ENCODE measurements at places on chromosomes 6 and 20. TPM values are rescaled to one million over a fixed set of nuclear protein-coding genes. Genes with fewer than 3 reads are reported as not detected.
A peak's percentile ranks its signal among the peaks of the same experiment; 100 is the strongest.

Gene CPXM1
- total RNA-seq: 32.1 TPM

Gene WFDC12
- total RNA-seq: not detected

Gene GPR63
- 2.4 TPM for total RNA-seq

Gene OR2H2
- total RNA-seq: not detected

Gene BEND6
- 4.9 TPM for total RNA-seq

GRCh38 chr20:61510778-61511330 is 258.8 kb downstream of the CDH4 start:
- no peak for DNase-seq

DNA sequence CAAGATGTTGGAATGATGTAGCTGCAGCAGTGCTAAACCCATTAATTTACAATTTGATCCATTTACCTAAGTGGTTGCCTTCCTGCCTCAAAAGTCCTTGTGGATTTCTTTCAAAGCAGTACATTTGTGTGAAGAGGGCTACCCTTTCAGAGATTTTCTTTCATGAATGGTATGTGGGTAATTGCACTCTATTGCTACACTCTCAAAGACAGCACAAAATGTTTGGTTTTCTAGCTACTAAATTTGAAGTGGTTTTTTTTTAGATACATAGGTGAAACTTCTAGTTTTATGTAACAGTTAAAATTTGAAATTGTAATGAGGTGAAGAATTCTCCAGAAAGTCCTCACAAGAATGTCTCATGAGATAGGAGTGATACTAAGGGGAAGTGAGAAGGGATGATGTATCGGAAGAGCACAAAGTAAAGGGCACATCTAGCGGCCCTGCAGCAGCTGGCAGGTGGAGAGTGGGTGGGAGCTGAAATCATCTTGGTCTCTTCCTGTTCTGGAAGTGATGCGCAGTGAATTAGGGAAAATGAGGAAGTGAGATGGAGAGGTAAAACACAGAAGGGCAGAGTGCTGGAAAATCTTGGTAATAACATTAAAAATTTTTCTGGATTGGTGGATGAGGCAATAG is 236.8 kb upstream of the MAN1A1 start:
- DNase-seq: no peak

DNA sequence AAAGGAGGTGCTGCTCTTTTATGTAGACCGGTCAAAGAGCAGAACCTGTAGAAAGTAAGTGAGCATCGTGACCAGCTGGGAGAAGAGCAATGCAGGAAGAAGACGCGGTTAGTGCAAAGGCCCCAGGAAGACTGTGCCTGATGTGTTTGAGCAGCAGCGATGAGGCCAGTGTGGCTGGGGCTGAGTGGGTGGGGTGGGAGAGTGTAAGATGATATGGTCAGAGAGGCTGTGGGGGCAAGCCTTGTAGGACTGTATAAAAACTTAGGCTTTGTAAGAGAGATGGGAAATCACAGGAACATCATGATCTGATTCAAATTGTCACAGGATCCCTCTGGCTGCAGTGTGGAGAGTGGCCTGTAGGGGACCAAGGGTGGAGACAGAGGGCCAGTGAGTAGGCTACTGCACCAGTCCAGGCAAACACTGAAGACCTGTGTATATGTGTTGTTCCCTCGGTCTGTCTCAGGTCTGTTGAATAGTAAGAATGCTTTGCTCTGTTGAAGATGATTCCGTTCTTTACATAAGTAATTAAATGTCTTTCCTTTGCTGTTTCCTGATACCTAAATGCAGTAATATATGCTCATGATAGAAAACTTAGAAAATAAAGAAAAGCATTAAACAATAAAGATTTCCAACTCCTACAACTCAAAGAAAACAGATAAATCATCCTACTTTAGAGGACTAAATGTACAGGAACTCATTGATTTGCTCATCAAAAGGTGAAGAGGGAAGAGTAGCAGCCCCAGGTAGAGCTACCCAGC is 23.6 kb upstream of the WFDC2 start:
- DNase-seq: no peak

- DNase-seq: no peak
These were observed 67.9 kb upstream of the BMP5 start for GRCh38 chr6:55943329-55943728.

- DNase-seq: no peak
These were observed 53.3 kb upstream of the TMEM181 start for GRCh38 chr6:158506601-158507000.

GRCh38 chr6:84332139-84333034 is 104.9 kb upstream of the CEP162 start:
- DNase-seq: no peak

- DNase-seq: no peak
These were observed 4.1 kb downstream of the GMNN start for GRCh38 chr6:24778878-24779277.

- no peak for DNase-seq
These were observed 185.4 kb downstream of the TRIM27 start for GRCh38 chr6:28738396-28738765.

DNA sequence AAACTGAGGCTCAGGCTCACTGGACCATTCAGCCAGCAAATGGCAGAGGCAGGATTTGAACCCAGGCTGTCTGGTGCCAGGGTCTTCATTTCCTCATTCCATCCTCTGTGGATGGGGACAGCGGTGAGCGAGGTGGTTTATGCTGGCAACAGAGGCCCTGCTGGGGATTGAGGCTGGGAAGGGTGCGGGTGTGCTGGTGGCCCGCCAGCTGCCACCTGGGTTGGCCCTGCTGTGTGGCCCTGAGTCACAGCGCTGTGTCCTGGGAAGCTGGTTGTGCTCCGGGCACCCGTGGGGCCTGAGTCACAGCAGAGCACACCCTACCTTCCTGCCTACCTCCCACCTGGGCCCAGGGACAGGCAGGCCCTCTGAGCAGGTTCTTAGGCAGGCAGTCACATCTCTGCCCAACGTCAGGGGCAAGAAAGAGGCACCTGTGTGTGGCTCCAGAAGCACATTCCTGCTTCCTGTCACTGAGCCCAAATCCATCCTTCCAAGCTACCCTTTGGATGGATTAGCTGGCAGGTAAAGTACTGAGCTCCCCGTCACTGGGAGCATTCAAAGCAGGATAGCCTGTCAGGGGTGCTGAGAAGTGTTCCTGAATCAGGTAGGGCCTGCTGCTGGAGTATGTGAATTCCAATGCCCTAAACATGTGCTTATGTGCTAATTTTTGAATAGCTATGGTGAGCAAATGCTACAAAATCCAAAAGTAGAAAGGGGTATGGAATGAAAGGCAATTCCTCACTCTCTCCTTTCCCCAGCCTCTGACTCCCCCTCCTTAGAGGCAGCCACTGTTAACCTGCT is 53.9 kb downstream of the CEBPB start:
- no peak for DNase-seq

DNA sequence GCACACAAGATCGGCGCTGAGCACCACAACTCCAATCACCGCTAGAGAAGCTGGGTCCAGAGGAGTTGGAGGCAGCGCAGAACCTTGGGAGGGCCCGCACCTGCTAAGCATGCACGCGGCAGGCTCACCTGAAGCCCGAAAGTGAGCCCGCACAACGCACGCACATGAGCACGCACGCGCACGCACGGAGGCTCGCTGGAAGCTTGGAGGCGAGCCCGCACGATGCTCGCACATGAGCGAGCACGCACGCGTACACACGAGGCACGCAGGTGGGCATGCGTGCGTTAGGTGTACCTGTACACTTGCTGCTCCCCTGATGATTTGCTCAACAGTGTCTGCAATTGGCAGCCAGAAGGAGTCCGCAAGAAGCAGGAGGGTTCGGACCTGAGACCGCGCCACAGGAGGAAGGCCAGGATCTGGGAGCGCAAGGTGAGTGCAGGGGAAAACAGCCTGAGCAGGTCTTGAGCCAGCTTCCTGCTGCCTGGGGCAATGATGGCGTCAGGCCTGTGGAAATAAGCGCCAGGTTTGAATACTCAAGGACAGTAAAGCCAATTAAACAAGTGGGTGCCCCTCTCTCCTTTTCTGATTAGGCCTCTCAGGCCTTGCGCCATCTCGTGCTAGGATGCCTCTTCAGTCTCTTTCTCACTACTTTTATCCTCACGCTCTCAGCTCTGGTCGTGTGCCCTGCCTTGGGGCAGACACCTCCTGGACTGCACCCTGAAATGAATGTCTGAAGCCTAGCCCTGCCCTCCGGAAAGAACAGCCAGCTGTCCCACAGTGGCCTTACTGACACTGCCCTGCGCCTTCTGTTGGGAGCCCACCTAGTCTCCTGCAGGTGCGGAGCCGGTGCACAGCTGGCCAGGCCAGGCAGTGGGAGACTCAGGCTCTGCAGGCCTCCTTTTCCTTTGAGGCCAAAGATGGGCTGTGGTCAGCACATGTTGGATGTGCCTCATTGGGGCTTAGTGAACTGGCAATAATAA is 340.4 kb downstream of the CDC5L start:
- no peak for DNase-seq

- no peak for DNase-seq
These were observed 67.6 kb upstream of the RIN2 start for GRCh38 chr20:19690462-19690861.

GRCh38 chr20:9146649-9147048 is 77.8 kb downstream of the PLCB4 start:
- no peak for DNase-seq

DNA sequence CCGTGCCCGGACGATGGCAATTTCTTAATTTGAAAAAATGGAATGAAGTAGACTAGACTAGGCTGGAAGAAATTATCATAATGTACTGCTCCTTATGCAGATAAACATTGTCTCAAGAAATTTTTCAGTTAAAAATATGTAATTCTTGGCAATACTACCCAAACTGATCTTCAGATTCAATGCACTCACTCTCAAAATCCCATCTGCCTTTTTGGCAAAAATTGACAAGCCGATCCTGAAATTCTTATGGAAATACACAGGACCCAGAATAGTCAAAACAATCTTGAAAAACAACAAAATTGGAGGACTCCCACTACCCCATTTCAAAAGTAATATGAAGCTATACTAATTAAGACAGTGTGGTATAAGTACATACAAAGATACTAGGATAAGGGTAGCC is 19.0 kb downstream of the SLC23A2 start:
- DNase-seq: no peak

- DNase-seq: no peak
These were observed 26.4 kb downstream of the ABHD12 start for GRCh38 chr20:25364180-25364788.

DNA sequence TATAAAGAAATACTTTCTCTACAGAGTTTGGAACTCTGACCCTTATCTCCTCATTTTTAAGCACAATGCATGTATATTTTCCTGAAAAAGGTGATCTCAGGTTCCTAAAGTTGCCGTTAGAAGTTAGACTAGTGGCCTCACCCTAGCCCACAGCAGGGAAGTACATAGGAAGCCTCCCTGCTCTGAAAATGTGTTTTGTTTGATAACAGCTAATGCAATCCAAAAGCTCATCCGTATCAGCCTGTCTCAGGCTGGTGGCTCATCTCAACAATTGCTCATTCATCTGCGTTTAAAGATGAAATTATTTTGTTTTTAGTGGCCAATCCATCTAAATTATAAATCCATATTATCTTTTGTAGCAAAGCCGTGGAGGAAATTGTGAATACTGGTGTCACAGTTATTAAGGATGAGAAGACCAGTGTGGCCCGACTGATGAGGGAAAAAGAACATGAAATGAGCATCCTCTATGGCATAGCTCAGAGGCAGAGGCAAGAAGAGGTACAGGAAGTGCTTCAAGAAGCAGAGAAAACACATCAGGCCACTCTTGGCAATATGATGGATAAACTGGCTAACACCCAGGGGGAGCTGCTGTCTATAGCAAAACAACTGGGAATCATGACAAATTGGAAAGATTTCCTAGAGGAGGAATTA is 20.1 kb downstream of the C6orf163 start:
- no peak for DNase-seq

GRCh38 chr6:134233180-134233955 is 84.5 kb downstream of the SGK1 start:
- no peak for DNase-seq

DNA sequence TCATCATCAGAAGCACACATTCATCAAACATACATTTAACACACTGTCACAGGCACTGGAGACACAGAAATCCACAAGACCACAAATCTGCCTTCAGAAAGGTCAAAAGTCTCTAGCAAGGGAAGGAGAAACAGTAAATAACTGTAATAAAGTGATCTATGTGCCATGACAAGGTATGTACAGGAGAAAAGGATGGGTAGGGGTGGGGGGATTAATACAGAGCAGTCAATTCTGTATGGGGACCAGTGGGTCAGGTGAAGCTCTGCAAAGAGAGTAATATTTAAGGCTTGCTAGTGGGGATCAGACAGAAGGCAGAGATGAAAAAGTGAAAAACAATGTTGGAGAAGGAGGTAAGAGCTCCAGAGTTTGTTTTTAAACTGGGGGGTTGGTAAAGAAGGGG is 32.6 kb downstream of the ELOVL5 start:
- no peak for DNase-seq

DNA sequence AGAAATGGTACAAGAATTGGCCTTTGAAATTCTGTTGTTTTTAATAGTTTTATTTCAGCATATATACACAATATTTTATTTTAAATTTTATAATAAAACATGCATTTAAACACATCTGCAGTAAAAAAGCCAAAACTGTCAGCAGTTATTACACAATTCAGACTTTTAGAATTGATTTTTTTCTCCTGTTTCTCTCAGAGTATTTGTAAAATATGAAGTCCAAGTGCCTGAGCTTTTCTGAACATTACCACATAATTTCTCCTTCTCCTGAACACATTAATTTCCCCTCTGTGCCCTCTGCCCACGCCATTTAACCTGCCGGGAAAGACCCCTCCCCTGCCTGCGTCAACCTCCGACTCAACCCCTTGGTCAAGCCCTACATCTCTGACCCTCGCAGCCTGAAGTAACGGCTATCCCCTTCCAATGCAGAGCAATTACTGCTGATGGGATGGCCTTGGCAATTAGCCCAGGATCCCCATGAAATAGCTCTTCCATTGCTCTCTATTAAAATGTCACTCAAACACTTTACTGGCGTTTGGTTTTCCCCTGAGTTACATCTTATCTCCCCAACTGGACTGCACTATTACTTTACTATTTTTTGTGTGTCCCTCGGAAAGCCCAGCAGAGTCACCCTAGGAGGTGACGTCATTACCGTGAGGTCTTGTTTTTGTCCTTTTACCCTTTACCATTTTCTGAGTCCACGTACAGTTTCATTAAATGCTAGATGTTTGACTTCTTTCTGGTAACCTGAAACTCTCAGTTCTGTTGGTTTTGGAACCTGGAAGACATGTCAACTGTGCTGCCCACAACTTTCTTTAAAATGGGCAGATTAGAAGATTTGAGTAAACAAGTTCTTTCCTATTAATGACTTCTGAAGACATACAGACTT is 146.7 kb upstream of the TAB2 start:
- peak; percentile 9 for DNase-seq

GRCh38 chr20:48283470-48284110 is 498.3 kb upstream of the SULF2 start:
- peak; percentile 72 for DNase-seq

GRCh38 chr6:161959072-161959471 is 685.2 kb upstream of the AGPAT4 start:
- peak; percentile 21 for DNase-seq

GRCh38 chr6:33578588-33579011 is 1.5 kb downstream of the BAK1 start:
- no peak for DNase-seq

GRCh38 chr6:11486486-11486885 is 51.1 kb upstream of the TMEM170B start:
- DNase-seq: no peak

DNA sequence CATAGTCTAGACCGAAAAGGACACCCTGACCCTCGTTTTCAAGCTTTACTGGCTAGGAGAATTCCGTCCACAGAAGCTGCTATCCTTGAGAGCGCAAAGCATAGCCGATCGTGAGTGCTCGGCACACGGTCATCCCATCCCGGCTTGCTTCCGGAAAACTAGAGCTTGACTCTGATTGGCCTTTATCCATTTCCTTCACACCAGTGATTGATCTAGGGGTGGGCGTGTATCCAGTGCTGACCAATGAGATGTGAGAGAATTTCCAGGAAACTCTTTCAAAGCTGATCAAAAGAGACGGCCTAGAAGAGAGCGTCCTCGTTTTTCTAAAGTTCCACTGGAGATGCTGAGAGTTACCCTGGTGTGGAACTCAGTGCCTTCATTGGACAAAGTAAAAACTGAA is 41.0 kb upstream of the NFATC2 start:
- no peak for DNase-seq

Data from tongue (tissue), 3 donors.